ENCODE measurements at places on chromosomes 11 and 22. TPM values are rescaled to one million over a fixed set of nuclear protein-coding genes. Genes with fewer than 3 reads are reported as not detected.

LRP4 gene
- 0.19 TPM for total RNA-seq

SAA1 gene
- total RNA-seq: not detected

MB gene
- total RNA-seq: 1.8 TPM

ELF5 gene
- not detected for total RNA-seq

C11orf21 gene
- 4.2 TPM for total RNA-seq

B3GAT1 gene
- total RNA-seq: 0.19 TPM

KCNK4 gene
- not detected for total RNA-seq

TIGD3 gene
- total RNA-seq: 0.65 TPM

TBX1 gene
- not detected for total RNA-seq

SYCE3 gene
- total RNA-seq: not detected

MAJIN gene
- total RNA-seq: not detected

APOL5 gene
- not detected for total RNA-seq

TIMP3 gene
- 0.48 TPM for total RNA-seq

Data from activated CD8-positive, alpha-beta memory T cell treated with anti-CD3 and anti-CD28 coated beads for 36 hours (primary cell).